ENCODE measurements at places on chromosomes 12 and 14.
A peak's percentile ranks its signal among the peaks of the same experiment; 100 is the strongest.

DNA sequence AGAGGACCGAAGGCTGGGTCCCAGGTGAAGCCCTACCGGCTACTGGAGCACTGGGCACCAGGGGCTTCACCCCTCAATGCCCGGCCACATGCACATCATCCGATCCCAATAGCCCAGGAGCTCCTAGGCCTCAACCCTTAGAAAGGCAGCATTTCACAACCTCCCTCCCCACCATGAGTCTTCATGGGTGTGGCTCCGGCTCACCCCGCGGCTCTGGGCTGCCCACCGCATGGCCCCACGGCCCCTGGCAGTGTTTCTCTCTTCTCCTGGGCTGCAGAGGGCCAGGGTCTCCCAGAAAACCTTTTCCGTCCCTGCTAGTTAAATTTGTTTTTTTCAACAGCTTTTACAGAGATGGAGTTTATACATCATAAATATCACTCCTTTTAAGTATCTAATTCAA lies 28.6 kb upstream of the DLK1 start:
- no peak for DNase-seq

DNA sequence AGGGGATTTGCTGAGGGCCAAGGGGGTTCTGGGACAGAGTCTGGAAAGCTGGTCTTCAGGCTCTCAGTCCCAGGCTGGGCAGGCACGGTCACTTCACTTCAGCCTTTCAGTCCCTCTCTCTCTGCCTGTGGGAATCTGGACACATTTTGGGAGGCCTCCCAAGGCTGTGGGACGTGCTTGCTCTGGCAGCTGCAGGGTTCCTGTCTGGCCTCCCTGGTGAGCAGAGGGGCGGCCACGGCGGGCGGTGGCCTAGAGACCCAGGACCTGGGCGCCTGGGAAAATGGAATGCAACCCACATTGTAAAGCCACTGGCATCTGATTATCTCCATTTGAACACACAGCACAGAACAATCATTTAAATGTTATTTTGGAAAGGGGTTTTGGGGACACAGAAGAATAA lies 10.1 kb upstream of the ALDH2 start:
- DNase-seq, result no peak

DNA sequence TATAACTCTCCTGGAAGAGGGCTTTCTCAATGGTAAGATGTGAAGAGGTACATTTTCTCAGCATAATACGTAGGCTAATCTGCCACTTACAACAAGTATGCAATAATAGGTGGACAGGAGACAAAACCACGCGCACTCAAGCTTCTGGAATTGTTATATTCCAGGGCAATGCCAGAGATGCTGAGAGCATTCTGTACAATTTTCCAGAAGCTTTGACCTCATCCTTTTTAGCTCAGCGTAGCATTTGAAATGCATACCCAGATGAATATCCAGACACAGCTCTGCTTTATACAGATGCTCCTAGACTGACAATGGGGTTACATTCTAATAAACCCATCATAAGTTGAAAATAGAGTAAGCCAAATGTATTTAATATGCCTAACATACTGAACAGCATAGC lies 1492.4 kb upstream of the FLRT2 start:
- DNase-seq, result no peak

DNA sequence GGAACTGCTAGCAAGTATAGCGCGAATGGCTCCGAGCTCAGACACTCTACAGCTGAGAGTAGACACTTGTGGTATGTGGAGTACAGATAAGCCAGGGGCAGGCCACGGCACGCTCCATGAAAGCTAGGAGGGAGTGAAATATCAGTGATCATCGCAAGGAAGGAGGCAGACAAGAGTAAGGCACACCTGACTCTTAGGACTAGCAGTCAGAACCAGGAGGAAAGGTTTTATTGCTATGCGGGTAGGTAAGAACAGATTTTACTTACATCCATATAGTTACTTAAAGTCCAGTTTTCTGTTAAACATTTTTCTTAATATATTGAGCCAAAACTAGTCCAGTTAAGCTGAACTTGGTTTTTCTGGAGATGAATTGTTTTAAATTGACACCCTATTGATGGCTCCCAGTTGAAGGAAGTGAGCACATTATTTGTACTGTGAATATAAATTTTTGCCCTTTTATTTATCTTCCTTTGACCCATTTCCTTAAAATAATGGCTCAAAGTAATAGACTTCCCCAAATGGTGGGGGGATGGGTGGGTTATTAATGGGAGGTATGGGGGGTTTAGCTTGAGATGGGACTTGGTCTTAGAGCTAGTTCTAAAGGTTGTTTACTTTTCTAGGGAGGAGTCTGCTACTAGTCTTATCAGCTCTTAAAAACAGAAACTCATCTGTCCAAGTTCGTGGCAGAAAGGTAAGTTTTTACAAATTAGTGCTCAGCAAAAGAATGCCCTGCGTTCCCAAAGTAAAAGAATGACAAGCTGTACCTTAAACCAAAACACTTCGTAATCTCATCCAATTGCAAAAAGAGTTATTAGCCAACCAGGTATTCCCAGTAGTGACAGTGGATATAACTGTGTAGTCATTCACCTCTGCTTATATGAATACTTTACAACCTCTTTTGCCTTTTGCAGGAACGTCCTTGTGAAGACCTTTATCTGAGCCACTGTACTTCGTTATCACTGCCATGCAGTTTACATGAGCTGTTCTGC lies 5.8 kb downstream of the HNRNPA1 start:
- DNase-seq, result no peak

DNA sequence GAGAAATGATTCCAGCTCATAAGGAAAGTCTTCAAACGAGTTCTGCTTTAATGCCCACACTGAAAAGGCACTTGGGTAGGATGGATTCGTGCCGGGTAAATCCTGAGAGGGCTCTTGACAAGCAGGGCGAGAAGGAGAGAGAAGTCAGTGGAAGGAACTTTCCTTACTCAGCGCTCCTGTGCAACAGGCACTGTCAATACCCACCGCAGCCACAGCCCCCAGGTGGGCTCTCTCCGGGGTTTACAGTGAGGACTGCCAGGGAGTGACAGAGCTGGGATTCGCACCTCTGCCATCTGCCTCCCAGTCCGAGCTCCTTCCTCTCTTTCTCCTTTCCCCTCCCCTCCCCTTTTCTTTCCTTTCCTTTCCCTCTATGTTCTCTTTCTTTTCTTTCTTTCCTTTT lies 118.7 kb downstream of the BEGAIN start:
- DNase-seq, result no peak

GRCh38 chr14:95507701-95508103 lies 8.7 kb downstream of the SYNE3 start:
- peak; percentile 19 for DNase-seq

GRCh38 chr14:91300283-91300895 lies 55.9 kb upstream of the GPR68 start:
- no peak for DNase-seq

GRCh38 chr14:51701951-51702350 lies 50.2 kb downstream of the FRMD6 start:
- no peak for DNase-seq

- DNase-seq, result no peak
Observed at GRCh38 chr14:44620121-44621019, 113.3 kb upstream of the FSCB start.

GRCh38 chr12:109191621-109192250 lies 75.3 kb downstream of the ACACB start:
- no peak for DNase-seq

DNA sequence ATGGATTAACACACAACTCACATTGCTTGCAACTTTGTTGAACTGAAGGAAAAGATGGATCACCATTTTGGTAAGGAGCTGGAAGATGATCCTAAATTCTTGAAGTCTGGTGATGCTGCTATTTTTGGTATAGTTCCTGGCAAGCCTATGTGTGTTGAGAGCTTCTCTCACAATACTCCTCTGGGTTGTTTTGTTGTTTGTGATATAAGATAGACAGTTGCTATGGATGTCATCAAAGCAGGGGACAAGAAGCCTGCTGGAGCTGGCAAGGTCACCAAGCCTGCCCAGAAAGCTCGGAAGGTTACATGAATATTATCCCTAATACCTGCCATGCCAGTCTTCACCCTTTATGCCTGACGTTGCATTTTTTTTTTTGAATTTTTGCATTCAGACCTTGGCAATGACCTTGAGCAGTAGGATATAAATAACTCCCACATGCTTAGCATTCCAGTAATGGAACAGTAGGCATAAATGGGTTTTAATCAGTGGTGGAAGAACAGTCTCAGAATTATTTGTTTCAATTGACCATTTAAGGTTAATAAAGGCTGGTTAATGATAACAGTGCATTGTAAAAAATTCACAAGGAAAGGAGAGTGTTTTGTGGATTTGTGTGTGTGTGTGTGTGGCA lies 129.0 kb upstream of the SEL1L start:
- no peak for DNase-seq

DNA sequence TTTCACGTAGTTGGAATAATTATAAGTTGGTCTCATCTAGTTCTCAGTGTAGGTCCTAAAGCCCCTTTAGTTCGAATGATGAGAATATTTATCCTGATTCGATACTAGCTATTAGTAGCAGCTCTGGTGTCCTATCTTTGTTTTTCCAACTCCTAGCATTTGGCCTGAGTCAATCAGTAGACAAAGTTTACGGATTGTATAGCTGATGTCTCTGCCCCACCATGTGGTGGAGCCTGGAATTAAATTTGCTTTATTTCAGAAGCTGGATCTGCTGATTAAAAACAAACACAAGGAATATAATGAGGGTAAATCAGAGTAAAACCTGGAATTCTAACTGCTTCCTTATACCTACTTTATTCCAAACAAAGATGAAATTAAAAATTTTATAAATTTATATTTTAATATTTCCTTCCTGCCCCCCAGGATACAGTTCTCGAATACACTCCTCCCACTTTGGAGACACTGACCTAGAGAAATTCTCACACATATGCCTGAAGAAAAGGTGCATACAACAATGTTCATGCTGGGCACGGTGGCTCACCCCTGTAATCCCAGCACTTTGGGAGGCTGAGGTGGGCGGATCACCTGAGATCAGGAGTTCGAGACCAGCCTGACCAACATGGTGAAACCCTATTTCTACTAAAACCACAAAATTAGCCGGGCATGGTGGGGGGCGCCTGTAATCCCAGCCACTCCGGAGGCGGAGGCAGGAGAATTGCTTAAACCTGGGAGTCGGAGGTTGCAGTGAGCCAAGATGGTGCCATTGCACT lies 7.6 kb upstream of the BRMS1L start:
- DNase-seq, result no peak

- peak; percentile 76 for DNase-seq
Observed at GRCh38 chr14:92959189-92959531, 36.2 kb downstream of the CHGA start.

DNA sequence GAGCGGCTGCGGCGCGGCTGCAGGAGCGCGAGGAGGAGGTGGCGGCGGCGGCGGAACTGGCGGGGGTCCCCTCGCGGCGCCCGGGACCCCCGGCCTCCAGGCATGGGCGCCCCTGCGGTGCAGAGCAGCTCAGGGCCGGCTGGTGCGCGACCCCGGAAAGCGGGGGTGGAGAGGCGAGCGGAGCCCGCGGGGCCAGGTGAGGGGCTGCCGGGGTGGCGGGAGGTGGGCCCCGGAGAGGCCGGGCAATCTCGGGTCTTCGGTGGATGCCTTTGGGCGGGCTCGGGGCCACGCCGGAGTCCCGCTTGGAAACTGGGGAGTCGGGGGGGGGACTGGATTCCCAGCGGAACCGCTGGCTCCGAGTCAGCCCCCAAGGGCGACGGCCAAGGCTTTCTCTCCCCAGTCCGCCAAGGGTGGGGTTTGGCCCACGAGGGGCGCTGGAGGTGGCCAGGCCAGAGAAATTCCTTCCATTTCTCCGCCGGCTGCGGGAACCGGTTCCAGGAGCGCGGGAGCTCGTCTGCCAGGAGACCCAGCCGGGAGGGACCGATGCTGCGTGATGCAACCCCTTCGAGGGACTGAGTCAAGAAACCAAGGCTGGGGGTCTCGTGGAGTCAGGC lies 13.9 kb upstream of the NR4A1 start:
- DNase-seq, result peak; percentile 78

DNA sequence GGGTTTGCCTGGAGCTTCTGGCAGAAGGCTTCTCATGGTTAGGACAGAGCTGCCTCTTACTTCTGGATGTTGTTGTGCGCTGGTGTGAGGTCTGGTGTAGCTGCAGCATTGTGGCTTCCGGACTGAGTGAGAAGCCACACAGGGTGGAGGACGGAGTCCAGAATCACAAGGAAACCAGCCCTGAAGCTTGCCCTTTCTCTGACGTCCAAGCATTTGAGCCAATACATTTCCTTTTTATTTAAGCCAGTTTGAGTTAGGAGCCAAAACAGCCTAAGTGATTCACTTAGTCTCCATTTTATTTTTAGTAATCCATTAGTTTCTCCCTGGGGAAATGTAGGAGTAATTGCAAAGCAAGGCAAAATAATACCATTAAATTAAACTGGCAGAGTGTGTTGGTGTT lies 402.4 kb upstream of the RGS6 start:
- DNase-seq, result peak; percentile 73

DNA sequence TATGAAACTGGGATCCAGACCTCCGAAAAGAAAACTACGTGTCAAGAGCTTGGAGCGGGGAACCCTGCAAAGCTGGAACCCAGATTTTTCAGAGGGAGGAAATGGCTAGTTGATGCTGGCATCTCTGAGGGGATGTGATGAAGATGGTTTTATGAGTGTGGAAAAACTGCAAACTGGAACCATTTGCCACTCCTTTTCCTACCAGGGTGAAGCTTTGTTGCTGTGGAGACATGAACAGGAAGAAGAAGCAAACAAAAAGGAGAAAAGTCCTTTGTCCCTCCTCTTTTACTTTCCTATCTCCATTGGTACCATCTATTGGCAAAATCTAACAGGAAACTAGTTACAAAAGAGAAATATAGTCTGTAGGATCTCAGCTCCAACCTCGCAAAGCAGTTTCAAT lies 39.2 kb downstream of the CDK17 start:
- no peak for DNase-seq

DNA sequence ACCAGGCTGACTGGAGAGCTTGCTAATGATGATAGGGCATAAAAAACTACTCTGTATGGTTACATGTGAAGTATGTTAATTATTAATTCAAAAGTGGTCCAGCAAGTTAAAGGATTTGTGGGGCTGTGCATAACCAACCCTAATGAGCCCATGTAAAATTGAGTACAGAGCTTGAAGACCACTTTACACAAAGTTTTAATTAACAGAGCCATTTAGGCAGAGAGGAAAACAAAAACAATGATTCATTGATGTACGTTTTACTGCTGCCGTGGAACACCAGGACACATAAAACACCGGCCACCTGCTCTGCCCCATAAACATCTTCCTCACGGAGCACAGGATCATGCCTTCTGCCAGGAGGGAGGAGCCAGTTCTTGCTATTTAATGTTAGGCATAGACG lies 83.5 kb downstream of the RIMBP2 start:
- DNase-seq, result no peak

DNA sequence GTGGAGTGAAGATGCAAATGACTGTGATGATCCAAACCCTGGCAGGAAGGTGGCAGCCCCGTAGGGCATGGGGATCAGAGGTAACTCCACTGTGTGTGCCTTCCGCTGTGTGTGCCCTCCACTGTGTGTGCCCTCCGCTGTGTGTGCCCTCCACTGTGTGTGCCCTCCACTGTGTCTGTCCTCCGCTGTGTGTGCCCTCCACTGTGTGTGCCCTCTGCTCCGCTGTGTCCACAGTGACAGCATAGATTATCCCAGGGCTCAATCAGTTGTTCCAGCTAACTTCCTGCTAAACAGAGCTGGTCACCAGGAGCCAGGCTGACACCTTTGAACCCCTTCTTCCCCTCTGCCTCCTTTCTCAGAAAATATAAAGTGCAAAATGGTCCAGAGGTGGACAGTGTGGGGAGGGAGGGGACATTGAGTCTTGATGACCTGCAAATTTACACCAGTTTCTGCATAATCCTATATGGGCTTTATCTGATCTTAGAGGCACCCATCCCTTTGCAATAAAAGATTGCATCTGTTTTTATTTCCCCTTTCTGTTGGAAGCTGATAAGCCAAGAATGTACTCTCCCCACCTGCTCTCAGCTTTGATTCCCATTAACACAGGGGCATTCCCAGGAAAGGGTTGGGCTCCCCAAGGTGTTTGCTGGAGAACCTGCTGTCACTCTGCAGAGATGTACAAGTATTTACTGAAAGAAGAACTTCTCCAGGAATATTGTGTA lies 21.6 kb upstream of the HNF1A start:
- no peak for DNase-seq

Data from right hindlimb (tissue), 1 donor.